ENCODE measurements at places on chromosomes 3 and 15. TPM values are rescaled to one million over a fixed set of nuclear protein-coding genes. Genes with fewer than 3 reads are reported as not detected.

Gene ERICH6
- total RNA-seq: 0.52 TPM

Gene RPP25
- total RNA-seq: 0.28 TPM

Gene CIDEC
- total RNA-seq: not detected

Gene IGSF11
- 0.57 TPM for total RNA-seq

Gene KY
- total RNA-seq: not detected

Gene TIGIT
- 8.7 TPM for total RNA-seq

Gene STX19
- not detected for total RNA-seq

Gene PPP1R14D
- not detected for total RNA-seq

Gene PLSCR2
- total RNA-seq: not detected

Gene NEK11
- 3.8 TPM for total RNA-seq

Gene BCHE
- total RNA-seq: not detected

- no peak for DNase-seq
These were observed 42.7 kb downstream of the ATOSA start for GRCh38 chr15:52636459-52636858.

- no peak for DNase-seq
These were observed 367.5 kb downstream of the PTPRG start for GRCh38 chr3:61928776-61929314.

GRCh38 chr3:66450390-66451022, 50.3 kb downstream of the LRIG1 start:
- DNase-seq: no peak

GRCh38 chr3:51792206-51792605, 13.2 kb upstream of the IQCF6 start:
- DNase-seq: no peak

DNA sequence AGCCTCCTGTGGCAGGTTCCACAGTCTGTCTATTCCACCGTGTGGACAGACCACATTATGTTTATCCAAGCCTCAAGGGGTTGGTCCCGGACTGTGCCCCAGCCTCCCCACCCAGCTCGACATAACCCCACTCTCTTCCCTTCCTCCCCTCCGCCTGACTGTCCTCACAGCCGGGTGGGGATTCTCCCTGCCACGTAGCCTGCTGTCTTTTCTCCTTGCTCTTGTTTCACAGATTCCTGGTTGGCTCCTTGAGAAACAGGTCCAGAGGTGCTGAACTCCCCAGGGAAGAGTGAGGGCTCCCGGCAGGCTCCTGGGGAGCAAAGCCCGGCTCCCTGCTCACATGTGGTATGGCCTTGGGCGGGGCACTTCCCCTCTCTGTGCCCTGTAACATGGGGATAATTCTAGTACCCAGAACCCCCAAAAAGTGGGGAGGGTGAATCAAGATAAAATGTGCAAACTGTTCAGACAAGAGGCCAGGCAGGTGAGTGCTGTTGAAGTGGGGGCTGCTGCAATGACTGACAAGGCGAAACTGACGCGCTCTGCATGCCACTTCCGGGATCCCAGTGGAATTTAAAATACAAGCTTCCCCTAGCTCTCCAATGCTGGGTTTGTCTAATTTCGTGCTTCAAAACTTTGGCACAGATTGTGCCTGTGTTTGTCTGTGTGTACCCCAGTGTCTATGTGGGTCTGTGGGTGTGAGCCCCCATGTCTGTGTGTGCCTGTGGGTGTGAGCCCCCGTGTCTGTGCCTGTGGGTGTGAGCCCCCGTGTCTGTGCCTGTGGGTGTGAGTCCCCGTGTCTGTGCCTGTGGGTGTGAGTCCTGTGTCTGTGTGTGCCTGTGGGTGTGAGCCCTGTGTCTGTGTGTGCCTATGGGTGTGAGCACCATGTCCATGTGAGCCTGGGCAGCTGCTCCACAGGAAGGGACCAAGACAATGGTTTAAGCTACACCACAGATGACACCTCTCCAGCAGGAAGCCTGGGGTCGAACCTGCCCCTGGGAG, 160.6 kb upstream of the IQSEC1 start:
- DNase-seq: no peak

- DNase-seq: no peak
These were observed 68.2 kb downstream of the RAB11A start for GRCh38 chr15:65937476-65937875.

GRCh38 chr15:41490355-41490754, 3.3 kb upstream of the ITPKA start:
- DNase-seq: no peak

DNA sequence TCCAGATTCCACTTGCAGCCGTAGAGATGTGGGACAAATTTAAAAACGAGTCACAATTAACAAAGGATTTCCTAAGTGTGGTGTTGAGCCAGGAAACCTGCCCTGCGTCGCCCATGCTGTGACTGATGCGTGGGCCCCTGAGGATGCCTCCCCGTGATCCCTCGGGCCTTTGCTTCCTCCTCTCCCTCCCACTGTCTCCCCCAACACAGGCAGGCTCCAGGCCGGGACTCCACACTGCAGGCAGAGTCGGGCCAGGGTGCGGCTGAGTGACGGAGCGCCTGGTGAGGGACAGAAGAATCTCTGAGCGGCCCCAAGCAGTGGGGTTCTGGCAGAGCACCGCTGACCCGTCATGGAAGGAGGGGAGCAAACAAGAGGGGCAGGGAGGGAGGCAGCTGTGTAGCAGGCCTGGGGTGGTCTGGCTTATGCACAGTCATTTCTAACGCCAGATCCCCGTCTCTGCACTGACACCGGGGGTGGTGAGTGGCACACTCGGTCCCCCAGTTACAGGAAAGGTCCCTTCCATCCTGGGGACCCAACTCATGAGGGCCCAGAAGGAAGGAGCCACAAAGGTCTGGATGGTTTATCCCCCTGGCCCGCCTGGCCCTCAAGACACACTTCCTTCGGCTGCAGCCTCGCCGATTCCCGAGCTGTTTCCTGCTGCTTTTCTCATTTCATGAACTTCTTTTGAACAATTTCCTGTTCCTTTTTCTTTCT, 91.0 kb downstream of the XXYLT1 start:
- DNase-seq: no peak

GRCh38 chr15:47405365-47406162, 311.7 kb upstream of the SEMA6D start:
- no peak for DNase-seq

DNA sequence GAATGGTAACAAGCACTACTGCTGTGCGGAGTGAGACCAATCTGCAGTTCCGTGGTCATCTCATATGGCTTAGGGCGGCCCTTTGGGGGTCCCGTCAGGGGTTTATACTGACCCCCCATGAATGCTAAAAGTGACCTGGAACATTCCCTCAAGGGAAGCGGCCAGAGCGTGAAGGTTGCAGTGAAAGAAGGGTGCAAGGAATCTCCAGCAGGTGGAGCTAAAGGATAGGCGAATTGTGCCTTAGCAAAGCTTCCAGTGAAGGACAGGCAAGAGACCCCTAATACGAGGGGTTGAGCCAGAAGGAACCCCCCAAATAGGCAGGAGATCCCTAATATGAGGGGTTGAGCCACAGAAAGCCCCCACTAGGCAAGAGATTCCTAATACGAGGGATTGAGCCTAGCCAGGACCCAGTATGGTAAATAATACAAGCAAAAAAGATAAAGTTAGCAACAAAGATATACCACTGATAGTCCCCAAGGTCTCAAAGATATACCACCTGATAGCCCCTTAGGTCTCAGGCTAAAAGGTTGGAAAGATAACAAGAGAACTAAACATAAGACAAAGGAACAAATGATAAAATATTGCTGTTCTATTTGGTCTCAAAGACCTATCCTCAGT, 32.8 kb downstream of the ZNF589 start:
- DNase-seq: peak; percentile 78

- DNase-seq: no peak
These were observed 142.4 kb downstream of the ZPLD1 start for GRCh38 chr3:102577082-102577789.

- DNase-seq: no peak
These were observed 392.8 kb downstream of the TUSC7 start for GRCh38 chr3:117102426-117102825.

DNA sequence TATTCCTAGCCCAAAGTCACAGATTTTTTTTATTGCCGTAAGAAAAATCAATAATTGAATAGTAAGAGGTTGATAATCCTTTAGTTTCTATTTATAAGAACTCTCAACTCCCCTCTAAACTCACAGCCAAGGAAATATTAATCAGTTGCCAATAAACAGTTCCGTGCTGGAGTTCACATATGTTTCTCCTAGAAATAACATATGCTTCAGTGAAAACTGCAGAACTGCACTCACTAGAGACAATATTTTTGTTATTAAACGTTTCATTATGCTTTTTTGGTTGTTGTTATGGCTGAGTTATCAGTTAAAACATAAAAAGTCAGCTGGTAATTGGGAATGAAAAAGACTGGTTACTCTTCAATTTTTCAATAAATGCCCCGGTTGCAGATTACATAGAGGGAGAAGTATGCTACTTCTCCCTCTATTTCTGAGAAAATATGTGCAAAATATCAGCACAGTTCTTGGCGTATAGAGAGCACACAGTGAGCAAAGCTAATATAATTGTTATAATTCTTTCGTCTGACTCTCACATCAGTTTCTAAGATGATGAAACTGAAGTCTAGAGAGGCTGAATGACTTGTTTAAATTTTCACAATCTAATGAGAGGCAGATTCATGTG, 781.2 kb upstream of the GRM7 start:
- DNase-seq: no peak

- DNase-seq: peak; percentile 71
These were observed 16.8 kb upstream of the CHD2 start for GRCh38 chr15:92883163-92883875.

DNA sequence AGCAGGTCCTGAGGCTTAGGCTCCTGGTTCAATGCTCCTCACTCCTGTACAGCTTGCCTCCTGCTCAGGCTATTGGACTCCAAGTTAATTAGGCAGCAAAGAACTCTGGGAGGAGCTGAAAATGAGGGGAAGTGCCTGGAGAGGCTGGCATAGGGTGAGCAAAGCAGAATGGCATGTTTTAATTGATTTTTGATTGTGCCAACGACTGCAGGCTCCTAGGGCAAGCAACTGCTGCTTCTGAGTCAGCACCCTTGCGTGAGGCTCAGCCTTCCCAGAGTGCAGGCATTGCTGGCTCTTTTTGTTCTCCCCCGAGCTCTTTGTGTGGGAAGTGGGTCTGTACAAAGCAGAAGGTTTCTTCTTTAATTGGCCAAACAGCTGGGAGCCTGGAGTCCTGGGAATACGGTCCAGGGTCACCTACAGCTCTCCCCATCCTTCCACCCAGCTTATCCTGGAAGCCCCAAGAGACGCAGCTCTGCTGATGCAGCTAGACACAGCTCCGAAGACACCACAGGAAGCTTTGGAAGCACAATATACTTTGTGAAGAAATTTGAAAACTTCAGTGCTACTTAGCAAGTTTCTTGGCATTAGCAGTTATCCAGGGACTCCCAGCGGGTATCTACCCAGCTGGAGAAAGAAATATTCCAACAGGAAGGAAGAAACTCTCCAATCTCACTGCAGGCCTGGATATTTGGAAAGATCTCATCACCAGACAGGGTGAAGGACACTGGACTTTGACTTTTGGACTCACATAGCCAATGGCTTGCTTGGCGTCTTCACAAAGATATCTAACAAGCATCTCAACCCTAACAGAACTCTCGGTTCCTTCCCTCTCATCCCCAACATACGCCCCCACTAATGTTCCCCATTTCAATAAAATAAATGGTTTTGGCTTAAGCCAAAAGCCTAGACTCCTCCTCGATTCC, 76.8 kb downstream of the BDH1 start:
- no peak for DNase-seq

GRCh38 chr3:59660376-59660775, 610.6 kb upstream of the CFAP20DC start:
- no peak for DNase-seq

- no peak for DNase-seq
These were observed 11.4 kb upstream of the SNRPA1 start for GRCh38 chr15:101306341-101307047.
